HFFc6 (cell line): ENCODE measurements at places on chromosomes 5 and 9. TPM values are rescaled to one million over a fixed set of nuclear protein-coding genes. Genes with fewer than 3 reads are reported as not detected.

The PCDHB12 gene
- 0.57 to 0.83 TPM (median 0.63 TPM) in 3 replicates for total RNA-seq

The RAB14 gene
- total RNA-seq: 89.2 to 91.0 TPM (median 90.3 TPM) in 3 replicates

- no peak for DNase-seq
These were observed 289.9 kb downstream of the RAB3C start for GRCh38 chr5:58872670-58873273.

GRCh38 chr5:84372066-84372695 is 12.5 kb downstream of the EDIL3 start:
- DNase-seq: no peak

DNA sequence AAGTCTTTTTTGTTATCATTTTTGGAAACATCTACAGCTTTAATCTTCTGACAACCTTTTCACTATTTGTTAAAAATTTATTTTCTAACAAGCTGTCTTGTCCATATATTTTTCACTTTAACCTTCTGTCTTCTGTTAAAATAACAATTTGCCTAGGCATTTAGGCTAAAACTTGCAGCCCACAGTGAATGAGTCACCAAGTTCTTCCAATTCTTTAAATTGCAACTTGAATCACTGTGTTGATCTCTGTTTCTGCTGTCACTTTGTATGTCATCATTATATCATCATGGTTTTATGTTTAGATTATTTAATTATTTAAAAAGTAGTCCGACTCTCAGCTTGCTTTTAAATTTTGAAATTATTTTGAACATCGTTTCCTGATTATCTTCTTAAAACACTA is 473.8 kb upstream of the PTPRD start:
- DNase-seq: no peak

- no peak for DNase-seq
These were observed 19.2 kb upstream of the PITX1 start for GRCh38 chr5:135053278-135053677.

DNA sequence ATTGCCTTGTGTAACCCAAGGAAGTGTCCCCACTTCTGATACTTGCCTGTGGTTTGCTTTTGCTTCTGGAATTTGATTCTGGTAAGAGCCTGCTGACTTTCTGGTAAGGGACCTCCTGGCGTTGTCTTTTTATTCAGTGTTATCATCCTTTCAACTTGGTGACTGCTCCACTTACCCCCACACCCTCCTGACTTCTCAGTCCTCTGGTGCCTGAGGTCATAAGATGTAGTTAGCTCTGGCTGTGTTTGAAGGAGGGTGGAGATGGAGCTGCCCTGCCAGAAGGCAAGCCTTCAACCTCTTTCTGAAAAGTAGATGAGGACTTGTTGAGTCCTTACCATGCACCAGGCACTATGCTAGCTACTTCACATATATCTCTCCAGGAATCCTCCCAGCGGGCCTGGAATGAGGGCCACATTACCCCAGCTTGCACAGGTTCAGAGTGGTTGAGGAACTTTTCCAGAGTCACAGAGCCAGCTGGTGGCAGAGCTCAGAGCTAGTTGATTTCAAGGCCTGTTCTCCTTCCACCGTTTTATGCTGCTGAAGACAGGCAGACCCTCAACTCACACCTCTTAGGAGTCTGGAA is 45.2 kb upstream of the PITX1 start:
- DNase-seq: no peak
